ENCODE measurements at places on chromosomes 3 and 15.

DNA sequence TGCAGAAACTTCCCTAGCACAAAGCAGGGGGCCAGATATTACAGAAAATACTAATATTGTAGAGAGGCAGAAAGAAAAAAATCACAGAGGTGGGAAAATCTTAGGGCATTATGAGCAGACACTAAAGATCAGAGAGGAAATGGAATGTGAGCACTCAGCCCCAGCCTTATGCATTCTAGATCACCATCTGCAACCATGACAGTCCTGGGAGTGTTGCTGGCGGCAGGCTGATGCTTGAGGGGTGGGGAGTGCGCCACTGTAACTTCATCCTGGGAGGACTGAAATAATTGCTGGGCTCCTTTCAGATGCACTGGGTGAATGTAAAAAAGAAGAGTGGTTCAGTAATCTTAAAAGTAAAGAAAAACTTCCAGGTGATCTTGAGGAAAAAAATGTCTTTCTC, 427.6 kb upstream of the SEMA6D start:
- DNase-seq = no peak

DNA sequence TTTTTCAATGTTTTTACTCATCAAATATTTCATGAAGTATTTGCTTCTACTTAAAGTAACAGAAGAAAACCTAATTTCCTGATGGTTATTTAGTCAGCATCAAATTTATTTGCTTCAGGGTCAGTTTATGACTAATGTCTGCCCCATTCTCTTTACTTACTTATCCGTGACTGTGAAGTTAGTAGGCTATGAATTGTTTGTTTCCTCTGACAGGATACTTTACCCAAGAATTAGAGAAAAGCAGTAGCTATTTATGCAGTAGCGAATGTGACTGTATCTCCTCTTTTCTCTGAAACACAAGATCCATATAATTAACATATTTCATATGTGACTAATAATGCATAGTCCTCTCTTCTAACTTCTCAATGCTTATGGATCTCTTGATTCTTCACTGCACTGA, 329.9 kb upstream of the ROBO1 start:
- no peak for DNase-seq

- DNase-seq = no peak
Measured at GRCh38 chr3:195246581-195246995, 24.4 kb downstream of the XXYLT1 start.

- DNase-seq = no peak
Measured at GRCh38 chr3:172561897-172562640, 38.8 kb upstream of the TNFSF10 start.

GRCh38 chr3:45034612-45035252, 8.6 kb downstream of the CLEC3B start:
- no peak for DNase-seq

- DNase-seq = no peak
Measured at GRCh38 chr3:112365636-112366035, 32.7 kb downstream of the CD200 start.

- DNase-seq = no peak
Measured at GRCh38 chr3:29285471-29286071, 4.7 kb downstream of the RBMS3 start.

DNA sequence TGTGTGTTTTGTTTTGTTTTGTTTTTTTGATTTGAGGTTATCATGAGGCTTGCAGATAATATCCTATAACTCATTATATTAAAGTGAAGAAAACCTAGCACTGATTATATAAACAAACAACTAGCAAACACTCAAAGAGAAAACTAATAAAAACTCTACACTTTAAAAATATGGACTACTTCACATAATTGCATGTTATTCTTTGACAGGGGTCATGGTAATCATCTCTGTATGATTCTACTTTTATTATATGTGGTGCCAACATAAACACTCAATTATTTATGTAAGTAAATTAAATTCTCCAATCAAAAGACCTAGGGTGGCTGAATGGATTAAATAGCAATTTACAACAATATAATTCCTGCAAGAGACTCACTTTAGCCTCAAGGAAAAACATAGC, 44.6 kb upstream of the P3H2 start:
- DNase-seq = no peak

DNA sequence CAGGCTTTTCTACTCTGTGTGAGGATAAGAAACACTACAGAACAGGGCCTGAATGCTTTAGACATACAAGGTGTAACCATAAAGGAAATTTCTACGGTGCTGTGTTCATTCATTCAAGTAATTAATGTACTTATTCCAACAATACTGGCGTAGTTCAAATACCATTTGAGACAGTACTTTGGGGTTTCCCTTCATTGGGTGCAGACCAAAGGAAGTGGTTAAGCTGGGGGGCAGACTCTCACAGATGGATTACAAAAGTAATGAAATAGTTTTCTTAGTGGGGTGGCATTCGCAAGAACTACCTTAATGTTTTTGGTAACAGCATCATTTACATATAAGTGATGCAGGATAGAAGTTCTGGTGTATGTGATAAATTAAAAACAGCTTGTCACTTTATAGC, 65.9 kb downstream of the BTD start:
- DNase-seq = no peak

DNA sequence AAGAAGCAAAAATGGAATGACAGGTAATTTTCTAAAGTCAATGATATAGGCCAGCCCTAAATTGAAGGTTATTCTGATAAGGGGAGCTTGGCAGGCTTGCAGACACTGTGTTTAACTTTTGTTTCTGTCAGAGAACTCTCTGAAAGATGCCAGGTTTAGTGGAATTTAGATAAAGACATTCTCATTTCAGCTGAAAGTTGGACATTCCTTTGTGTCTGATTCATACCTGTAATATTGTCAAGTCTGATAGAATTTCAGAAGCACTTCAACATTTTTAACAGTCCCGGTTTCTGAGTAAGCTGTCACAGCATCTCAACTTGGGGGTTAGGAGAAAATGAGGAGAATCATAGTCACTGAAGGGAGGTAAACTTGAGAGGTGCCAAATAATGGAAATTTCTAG, 84.0 kb downstream of the DIPK2A start:
- no peak for DNase-seq

DNA sequence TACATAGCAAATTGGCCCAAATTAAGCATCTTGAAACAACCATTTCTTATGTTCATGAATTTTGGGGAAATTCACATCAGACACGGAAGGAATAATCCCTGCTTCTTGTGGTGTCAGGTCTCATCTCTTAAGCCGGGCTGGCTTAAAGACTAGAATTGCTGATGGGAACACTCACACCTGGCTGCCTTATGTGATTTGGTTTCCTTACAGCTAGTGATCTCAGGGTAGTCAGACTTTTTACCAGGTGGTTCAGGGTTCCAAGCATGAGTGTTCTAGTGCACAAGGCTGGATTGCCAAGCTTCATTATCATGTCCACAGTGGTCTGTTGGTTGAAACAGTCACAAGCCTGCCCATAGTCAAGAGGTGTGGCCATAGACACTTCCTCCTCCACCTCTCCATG, 20.3 kb upstream of the CCNL1 start:
- DNase-seq = no peak

- no peak for DNase-seq
Measured at GRCh38 chr3:170448584-170448983, 29.9 kb downstream of the CLDN11 start.

All from hepatic stellate cell (primary cell).